Anterior cingulate cortex (tissue), 58 donors: ENCODE measurements at places on chromosomes 4 and X.

- no peak for DNase-seq
These were observed 245.2 kb upstream of the DIPK2B start for GRCh38 chrX:45445745-45446412.

GRCh38 chrX:75115707-75116413 lies 40.2 kb downstream of the ABCB7 start:
- DNase-seq, result no peak

DNA sequence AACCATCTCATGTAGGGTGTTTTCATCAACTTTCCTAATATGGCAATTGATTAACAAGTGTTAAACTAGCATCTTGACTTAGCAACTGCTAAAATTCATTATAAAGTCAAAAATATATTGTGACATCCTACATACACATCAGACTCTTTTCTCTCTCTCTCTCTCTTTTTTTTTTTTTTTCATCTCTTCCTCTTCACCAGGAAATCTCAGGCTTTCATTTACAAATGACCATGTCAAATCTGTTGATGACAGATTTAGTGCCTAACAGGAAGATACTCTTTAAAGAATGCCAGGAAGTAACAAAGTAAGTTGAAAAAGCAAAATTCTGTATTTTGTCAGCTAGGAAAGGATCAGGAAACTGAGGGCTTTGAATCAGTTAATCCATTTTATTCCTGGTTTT lies 365.5 kb downstream of the PCDH7 start:
- DNase-seq, result no peak

DNA sequence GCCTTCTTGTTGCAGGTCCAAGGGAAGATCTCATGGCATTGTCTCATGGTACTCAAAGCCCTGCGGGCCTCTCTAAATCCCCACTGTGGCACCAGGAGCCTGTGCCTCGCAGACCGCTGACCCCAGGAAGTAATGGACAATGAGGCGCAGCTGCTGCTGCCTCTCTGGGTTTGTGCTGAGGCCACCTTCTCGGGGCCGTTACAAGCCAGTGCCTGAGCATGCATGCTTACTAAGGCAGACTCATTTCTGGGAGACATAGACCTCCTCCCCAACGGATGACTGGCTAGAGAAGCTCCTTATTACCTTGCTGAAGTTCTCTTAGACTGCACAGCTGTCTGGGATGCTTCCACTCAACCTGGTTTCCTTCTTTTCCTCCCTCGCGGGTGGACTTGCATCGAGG lies 1.3 kb downstream of the BDH2 start:
- DNase-seq, result no peak

DNA sequence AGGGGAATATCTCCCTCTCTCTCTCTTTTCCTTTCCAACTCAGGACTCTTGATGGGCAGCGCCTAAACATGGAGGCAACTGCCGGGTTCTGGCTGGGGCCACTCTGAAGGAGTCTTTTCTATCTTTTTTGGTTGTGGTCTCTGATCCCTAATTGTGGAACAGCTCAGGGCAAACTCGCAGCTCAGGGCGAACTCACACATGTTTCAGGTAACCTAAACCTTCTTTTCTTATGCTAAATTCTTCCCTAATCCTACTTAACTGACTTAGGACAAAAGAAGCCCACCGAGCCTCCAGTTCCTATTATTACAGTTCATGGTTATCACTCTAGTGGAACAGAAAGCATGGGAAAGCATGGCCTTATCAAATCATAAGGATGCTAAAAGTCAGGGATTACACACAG lies 21.3 kb downstream of the ETDA start:
- DNase-seq, result no peak

GRCh38 chrX:140661643-140662042 lies 47.9 kb upstream of the LINC00632 start:
- no peak for DNase-seq

- DNase-seq, result no peak
These were observed 253.6 kb downstream of the CBLL2 start for GRCh38 chrX:22526339-22526738.

DNA sequence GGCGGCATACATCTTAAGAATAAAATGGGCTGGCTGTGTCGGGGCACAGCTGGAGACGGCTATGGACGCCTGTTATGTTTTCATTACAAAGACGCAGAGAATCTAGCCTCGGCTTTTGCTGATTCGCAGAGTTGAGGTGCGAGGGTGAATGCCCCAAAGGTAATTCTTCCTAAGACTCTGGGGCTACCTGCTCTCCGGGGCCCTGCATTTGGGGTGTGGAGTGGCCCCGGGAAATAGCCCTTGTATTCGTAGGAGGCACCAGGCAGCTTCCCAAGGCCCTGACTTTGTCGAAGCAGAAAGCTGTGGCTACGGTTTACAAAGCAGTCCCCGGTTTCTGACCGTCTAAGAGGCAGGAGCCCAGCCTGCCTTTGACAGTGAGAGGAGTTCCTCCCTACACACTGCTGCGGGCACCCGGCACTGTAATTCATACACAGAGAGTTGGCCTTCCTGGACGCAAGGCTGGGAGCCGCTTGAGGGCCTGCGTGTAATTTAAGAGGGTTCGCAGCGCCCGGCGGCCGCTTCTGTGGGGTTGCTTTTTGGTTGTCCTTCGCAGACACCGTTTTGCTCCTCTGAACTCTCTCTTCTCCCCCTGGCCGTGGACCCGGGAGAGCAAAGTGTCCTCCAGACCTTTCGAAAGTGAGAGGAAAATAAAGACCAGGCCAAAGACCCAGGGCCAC lies 1.9 kb downstream of the SHOX start:
- no peak for DNase-seq

DNA sequence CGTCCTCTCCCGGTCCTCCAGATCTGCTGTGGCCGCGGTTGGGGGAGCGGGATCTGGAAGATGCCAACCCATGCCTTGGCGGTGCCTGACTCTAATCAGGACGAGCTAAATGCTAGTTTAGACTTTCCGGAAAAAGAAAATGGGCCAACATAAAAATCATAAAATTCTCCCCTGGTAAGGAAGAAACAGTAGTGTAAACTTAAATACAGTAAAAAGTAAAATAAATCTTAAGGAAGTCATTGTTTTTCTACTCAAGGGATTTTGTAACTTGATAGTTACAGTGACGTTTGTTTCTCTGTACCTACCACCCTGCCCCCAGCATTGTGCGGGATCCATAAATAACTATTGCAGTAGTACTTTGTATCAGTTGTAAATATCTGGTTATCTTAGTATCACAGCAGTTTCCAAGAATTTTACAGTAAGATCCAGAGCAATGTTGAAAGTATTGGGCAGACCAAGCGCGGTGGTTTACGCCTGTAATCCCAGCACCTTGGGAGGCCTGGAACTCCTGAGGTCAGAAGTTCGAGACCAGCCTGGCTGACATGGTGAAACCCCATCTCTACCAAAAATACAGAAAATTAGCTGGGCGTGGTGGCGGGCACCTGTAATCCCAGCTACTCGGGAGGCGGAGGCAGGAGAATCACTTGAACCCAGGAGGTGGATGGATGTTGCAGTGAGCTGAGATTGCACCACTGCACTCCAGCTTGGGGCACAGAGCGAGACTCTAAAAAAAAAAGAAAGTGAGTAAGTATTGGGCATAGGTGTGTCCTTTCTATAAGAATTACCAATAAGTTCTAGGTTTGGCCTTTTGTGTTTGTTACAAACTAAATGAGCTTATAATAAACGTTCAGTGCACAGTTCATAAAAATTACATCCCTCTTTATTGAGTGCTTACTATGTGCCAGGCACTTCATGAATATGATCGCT lies 1.0 kb upstream of the PLA2G12A start:
- no peak for DNase-seq

DNA sequence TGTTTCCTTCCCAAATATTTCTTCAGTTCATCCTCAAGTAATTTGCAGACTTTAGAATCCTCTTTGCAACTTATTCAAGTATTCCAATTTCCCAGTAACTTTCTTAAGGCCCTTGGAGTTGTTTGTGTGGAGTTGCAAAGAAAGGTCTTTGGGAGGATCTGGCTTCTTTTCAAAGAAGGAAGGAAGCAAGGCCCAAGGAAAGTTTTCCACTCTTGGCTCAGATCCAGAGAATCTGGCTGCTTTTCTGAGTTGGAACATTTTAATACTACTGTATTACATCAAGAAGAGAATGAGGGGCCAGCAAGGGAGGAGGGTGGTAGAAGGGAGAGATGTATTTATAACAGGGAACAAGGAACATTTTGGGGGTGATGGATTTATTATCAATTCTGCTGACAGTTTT lies 10.5 kb downstream of the CDX4 start:
- no peak for DNase-seq

DNA sequence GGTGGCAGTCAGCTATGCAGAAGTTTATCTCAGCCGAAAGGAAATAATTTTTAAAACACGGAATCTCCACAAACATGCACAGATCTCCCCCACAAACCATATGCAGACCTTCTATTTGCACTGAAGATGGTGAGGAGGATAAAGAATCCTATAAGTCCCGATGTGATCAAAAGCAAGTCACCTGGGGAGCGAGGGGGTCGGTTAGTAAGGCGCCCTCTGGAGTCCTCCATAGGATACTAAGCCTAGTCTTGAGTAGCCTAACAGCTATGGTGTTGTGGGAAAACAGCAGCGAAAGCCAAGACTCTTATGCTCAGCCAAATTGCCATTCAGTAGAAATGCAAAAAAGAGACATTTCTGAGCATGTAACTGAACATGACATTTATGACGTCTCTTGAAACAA lies 210.9 kb downstream of the FRMPD4 start:
- no peak for DNase-seq

- no peak for DNase-seq
These were observed 119.6 kb downstream of the CBLL2 start for GRCh38 chrX:22392133-22392948.

DNA sequence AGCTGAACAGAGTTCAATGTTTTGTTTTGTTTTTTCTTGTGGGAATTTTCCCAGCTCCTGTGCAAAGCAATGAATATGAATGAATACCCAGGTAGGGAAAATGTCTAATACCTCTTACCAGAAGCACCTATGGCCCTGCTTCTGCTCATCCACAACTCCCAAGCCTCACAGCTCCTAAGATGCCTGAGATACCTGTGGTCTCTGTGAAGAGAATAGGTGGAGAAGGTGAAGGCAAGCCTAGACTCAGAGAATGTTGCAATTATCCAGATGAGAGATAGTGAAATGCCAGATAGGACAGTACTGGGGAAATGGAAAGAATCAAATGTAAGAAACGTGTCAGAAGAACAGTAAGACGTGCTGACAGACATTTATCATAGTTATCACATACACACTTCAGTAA lies 70.2 kb upstream of the NOCT start:
- DNase-seq, result no peak

GRCh38 chr4:72302981-72303704 lies 265.9 kb downstream of the ADAMTS3 start:
- no peak for DNase-seq

DNA sequence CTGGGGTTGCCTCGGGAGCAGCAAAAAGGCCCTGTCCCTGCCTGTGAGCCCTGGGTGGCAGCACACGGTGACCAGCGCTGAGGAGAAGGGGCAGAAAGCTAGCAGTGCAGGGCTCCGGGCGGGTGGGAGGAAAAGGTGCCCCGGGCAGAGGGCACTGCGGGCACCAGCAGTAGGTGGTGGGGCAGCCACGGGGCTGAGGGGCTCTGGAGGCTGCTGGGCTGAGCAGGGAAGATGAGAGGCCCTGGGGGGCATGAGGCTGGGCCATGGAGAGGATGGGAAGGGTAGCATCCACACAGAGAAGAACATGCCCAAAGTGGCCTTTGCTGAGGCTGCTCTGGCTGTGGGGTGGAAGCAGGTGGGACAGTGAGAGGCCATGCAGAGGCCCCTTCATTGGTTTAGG lies 67.5 kb upstream of the NKX1-1 start:
- no peak for DNase-seq

DNA sequence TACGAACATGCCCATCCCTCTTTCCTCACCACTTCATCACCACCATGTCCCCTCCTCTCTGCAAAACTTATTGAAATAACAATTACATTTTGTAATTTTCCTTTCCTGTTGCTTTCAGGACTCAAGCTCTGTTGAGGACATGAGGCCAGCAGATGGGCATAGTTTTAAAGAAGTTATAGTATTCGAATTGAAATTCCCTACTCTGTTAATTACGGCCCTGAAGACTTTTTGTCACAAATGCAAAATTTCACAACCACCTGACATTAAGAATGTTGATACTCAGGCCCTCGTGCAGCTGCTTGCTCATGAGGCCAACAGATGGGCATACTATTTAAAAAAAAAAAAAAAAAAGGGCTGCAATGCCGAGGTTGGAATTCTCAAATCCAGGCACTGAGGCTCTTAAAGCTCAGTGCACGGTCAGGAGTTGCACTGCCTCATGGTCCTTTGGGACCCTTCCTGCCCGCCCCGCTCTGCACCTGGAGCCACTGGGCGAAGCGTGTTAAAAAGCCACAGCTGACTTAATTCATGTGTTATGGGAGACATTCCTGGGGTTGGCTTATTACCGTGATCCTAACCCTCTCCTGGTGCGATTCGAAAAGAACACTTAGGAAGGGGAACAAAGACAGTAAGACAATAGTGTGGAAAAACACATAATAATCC lies 34.2 kb upstream of the FAT1 start:
- no peak for DNase-seq

DNA sequence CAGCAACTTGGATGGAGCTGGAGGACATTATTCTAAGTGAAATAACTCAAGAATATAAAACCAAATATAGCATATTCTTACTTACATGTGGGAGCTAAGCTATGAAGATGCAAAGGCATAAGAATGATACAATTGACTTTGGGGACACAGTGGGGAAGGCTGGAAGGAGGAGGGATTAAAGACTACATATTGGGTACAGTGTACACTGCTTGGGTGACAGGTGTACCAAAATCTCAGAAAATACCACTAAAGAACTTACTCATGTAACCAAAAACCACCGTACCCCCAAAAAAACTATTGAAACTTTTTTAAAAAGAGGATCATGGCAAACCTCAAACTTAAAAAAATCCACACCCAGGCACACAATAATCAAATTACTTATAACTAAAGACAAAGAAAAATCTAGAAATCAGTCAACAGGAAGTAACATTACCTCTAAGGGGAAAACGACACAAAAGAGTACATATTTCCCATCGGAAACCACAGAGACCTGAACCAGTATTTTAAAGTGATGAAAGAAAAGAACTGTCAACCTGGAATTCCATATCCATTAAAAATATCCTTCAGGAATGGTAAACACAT lies 241.8 kb downstream of the PRDM5 start:
- no peak for DNase-seq

DNA sequence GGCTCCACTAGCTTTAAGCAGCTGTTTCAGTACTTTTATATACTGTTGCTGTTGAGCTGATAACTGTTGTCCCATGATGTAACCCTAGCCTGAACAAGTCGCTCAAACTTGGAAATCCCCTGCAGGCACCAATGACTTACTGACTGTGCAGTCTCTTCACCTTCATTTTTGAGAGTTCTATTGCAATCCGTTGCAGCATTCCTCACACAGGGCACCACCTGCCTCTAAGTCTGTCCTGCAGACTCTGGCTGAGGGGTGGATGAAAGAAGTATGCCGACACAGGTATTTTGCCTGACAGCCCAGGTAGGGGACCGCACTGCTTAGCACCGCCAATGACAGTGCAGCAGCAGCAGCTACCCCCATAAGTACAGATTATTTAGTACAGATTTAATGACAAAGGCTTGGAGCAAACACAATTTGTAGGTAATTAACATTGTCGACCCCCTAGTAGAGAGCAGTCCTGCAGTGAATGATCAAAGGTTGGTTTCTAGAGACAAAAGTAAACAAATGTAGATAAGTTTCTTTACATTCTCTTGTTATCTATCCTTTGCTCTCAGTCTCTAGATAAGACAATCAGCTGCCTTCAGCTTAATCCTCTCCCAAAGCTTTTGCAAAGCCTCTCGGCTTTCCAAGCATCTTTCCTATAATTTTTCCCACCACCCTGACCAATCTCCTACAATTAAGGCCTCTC lies 205.0 kb downstream of the PABPC4L start:
- no peak for DNase-seq

- no peak for DNase-seq
These were observed 243.6 kb upstream of the GPRIN3 start for GRCh38 chr4:89551191-89551590.
